Activated T-helper 1 cell treated with anti-CD3 and anti-CD28 coated beads, Interleukin-12 subunit alpha, Interleukin-12 subunit beta, Interleukin-2, Interleukin-4 antibody, amounts not matched to agents 30 ng/mL and 10 ng/mL and 1 ng/mL, durations not matched to agents 14 hours and 24 hours and 36 hours (primary cell): ENCODE measurements at places on chromosomes 2 and 18. TPM values are rescaled to one million over a fixed set of nuclear protein-coding genes. Genes with fewer than 3 reads are reported as not detected.

Gene CNDP1
- total RNA-seq = not detected in 2 replicates

DNA sequence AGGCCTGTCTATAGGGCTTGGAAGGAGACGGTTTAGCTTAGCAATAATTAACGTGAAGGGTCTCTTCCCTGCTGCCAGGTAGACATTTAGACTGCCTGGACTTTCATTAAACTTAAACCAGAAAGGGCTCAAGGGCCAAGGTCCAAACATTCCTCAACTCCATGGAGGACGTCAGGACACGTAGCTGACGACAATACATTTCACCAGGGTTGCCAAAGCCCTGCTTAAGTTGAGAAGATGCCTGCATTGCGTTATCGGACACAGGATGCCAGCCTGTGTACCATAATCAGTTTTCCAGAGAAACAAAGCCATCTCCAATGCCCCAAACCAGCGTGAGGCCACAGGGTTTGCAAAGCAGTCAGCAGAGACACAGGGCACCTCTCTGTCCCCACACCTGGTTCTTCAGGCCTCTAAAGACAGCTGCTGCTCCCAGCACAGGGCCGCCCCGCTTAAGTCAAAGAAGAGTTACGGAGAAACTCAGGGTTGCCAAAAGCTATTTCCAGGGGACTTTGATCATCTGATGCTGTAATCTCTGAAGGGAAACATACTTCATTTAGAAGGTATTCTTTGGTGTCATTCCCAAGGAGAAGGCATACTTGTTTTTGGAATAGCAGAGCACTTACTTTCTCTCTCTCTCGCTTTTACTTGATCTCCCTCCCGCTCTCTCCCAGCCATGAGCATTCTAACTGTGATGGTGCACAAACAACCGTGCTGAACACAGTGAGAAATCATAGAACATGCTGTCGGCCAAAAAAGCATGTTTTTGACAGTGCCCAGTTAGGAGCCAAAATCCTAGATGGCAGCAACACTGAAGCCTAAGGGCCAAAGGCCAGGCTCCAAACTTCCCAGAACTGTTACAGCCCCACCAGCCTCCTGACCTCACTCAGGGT lies 46.0 kb downstream of the TTC32 start:
- no peaks in the 10 kb centered on the region for H3K36me3 ChIP-seq
- H3K4me3 ChIP-seq = no peak overlapping the region
- no peak for DNase-seq
- no peak overlapping the region for H3K27ac ChIP-seq

DNA sequence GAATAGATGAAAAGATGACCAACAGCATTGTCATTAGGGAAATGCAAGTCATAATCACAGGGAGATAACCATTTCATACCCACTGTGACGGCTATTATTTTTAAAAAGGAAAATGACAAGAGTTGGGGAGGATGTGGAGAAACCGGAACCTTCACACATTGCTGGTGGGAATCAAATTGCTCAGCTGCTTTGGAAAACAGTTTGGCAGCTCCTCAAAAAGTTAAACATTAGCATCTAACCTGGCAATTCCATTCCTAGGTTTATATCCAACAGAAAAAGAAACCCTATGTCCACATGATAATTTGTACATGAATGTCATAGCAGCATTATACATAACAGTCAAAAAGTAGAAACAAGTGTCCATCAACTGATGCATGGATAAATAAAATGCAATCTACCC lies 58.2 kb downstream of the KCNG3 start:
- no peaks in the 10 kb centered on the region for H3K36me3 ChIP-seq
- H3K27ac ChIP-seq = no peak overlapping the region
- H3K4me1 ChIP-seq = no peaks in the 10 kb centered on the region
- no peak overlapping the region for H3K4me3 ChIP-seq

DNA sequence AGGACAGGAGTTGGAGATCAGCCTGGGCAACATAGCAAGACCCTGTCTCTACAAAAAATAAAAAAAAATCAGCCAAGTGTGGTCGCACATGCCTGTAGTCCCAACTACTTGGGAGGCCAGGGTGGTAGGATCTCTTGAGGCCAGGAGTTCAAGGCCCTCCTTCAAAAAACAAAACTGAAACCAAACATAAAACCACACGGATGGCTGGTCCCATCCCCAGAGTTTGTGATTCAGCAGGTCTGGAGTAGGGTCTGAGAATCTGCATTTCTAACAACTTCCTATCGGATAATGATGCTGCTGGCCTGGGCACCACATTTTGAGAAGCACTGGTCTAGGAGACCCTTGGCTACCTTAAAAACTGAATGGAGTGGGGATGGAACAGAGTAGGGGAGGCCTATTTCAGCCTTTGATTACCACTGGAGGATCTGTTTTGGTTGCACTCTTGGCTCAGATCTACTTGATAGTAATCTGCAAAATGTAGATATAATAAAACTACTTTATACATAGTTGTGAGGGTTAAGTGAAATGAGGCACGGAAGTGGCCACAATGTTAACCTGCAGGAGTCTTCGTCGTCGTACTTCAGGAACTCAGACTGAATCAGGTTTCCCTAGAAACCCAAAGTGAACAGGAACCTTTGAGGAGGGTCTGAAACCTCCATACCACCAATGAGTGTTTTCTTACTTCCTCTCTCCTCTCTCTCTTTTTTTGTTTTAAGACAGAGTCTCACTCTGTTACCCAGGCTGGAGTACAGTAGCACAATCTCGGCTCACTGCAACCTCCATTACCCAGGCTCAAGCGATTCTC lies 25.5 kb upstream of the NFE2L2 start:
- peak overlapping the region; percentile 85 for H3K27ac ChIP-seq
- peak overlapping the region; percentile 63 for H3K4me3 ChIP-seq
- peaks cover 2% of the 10 kb centered on the region for H3K27me3 ChIP-seq
- DNase-seq = peak; percentile 5
